ENCODE measurements at places on chromosomes 6 and 20. TPM values are rescaled to one million over a fixed set of nuclear protein-coding genes. Genes with fewer than 3 reads are reported as not detected.

Gene HRH3
- not detected for total RNA-seq

DNA sequence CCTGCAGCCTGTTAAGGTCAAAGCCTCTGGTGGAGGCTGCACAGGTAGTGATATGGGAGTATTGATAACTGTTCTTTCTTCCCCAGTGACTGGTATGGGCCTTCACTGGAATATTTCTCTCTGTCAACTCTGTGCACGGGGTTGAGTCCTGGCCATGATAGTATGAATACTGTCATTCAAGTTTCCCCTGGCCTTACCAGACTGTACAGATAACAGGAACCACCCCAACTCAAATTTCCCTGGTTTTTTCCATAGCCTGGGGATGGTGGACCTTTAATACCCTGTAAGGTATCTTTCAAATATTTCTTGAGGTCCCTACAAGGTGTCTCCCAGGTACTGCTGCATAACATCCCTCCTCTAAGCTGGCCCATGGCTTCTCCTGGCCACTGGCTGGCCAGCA is 51.4 kb upstream of the TNFAIP3 start:
- peak overlapping the region; percentile 65 for H3K4me3 ChIP-seq
- no peak for DNase-seq
- no peaks in the 10 kb centered on the region for H3K36me3 ChIP-seq
- H3K27me3 ChIP-seq = no peaks in the 10 kb centered on the region
- peak overlapping the region; percentile 86 for H3K27ac ChIP-seq
- H3K4me1 ChIP-seq = peaks cover 46% of the 10 kb centered on the region

Gene TCF21
- total RNA-seq = not detected

Gene LPA
- total RNA-seq = not detected

DNA sequence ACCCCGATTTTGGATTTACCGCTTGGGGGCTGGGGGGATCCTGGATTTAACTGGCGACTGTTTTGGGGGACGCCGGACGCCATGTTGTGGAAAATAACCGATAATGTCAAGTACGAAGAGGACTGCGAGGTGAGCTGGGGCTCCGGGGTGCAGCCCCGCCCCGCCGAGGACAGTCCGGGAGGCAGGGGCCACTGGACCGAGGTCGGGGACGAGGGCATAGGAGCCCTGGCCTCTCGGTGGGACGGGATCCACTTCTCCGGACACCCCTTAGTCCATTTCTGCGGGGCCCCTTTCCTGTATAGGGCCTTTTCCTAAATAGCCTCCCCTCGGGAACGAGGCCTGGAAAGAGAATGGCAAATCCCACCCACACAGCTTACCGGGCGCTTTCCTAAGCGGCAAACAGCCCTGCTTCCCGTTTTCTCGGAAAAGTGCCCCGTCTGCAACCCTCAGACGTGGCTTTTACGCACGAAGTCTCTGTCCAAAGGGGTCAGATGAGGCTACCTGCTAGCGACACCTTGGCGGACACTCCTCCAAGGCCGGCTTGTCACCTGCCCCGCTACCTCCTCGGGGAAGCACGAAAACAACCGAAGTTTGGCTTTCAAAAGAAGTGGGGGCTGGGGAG is 469 bp downstream of the TFAP2C start:
- no peaks in the 10 kb centered on the region for H3K36me3 ChIP-seq
- peaks cover 85% of the 10 kb centered on the region for H3K27me3 ChIP-seq
- peak; percentile 33 for DNase-seq

- DNase-seq = no peak
- peaks cover 40% of the 10 kb centered on the region for H3K4me1 ChIP-seq
- H3K27ac ChIP-seq = peak overlapping the region; percentile 96
These were observed 640 bp downstream of the SAYSD1 start for GRCh38 chr6:39114388-39114703.

Gene GJA1
- not detected for total RNA-seq

DNA sequence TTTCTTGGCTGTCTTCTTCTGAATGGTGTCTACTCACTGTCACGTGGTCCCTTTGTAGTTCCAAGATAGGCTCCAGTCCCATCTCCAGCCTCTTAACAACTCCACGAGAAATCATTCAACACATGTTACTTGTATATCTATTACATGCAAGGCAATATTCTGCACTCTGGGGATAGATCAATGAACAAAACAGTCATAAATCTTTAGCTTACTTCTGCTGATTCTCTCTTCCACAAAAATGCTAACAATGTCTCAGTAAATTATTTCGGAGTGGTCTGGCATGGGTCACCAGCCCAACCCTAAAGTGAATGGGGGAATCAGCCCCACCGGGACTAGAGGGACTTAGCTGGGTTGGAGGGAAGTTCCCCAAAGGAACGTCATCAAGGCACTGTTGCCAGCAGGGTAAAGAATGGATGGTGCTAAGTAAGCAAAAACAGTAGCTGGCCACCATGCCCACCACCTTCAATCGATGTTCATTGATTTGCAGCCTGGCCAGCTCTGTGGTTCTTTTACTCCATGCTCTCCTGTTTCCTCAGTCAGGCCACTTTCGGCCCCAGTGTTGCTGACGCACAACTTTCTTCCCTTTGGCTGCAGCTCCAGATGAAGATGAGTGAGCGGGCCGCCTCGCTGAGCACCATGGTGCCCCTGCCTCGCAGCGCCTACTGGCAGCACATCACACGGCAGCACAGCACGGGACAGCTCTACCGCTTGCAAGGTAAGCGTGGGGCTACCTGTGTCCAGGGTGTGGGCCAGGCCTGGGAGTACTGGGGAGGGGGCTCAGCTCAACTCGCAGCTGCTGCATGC is 167.7 kb downstream of the DOK5 start:
- DNase-seq = no peak
- no peak overlapping the region for H3K27ac ChIP-seq
- no peak overlapping the region for H3K4me3 ChIP-seq
- no peaks in the 10 kb centered on the region for H3K27me3 ChIP-seq
- no peaks in the 10 kb centered on the region for H3K4me1 ChIP-seq
- no peaks in the 10 kb centered on the region for H3K36me3 ChIP-seq

DNA sequence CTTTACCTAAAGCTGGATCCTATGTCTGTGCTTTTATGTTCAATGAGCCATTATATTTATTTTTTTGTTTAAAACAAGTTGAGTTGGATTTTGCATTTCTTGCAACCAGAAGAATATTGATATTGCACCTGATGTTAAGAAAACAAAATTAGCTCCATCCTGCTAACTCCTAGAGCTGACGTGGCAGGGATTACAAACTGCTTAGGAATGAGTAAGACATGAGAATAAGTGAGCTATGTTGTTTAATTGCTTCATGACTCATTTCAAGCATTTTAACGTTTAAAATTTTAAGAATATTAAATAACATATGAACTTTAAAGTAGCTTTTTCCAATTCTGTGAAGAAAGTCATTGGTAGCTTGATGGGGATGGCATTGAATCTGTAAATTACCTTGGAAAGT is 663.5 kb downstream of the EPM2A start:
- H3K36me3 ChIP-seq = no peaks in the 10 kb centered on the region
- H3K4me1 ChIP-seq = no peaks in the 10 kb centered on the region
- H3K27ac ChIP-seq = no peak overlapping the region
- no peak for DNase-seq
- H3K4me3 ChIP-seq = no peak overlapping the region

GRCh38 chr6:167951781-167952511 is 45.5 kb upstream of the KIF25 start:
- peaks cover 7% of the 10 kb centered on the region for H3K36me3 ChIP-seq
- no peaks in the 10 kb centered on the region for H3K27me3 ChIP-seq
- no peak for DNase-seq

- no peak overlapping the region for H3K27ac ChIP-seq
- H3K4me3 ChIP-seq = no peak overlapping the region
- no peaks in the 10 kb centered on the region for H3K36me3 ChIP-seq
- H3K4me1 ChIP-seq = no peaks in the 10 kb centered on the region
- H3K27me3 ChIP-seq = no peaks in the 10 kb centered on the region
- no peak for DNase-seq
These were observed 54.1 kb upstream of the SASH1 start for GRCh38 chr6:148288541-148288940.

DNA sequence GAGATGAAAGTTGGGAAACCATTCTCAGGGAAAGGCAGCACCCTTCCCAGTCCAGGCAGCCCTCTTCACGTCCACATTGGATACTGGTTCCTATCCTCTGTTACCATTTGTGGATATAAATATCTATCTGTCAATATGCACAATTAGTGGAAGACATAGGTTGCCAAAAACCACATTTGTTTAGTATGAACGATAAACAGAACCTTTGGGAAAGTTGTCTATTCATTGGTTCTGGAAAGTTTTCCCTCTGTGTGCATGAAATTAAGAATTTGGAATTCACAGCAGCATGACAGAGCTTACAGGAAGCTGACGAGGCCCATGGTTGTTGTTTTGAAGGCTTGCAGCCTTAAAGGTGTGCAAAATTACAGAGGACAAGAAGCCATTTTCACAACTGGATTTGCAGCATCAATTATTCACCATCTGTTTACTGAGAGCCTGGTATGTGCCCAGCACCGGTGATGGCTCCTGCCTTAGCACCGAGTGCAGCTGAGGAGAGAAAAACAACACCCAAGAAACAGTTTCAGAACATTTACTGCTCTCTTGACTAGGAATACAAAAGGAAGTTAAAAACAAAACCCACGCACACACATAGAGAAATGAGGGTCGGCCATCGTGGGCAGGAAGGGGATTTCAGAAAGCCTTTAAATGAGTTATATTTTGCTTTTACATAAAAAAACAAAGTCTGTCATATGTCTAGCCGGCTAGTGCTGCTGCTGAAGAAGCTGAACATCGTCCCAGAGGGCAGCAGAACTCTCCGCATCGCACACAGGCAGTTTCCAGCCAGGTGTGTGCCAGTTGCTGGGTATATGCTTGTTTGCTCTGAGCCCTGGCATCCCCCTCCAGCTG is 319.6 kb downstream of the FARS2 start:
- no peaks in the 10 kb centered on the region for H3K27me3 ChIP-seq
- peaks cover 13% of the 10 kb centered on the region for H3K36me3 ChIP-seq
- no peak for DNase-seq

DNA sequence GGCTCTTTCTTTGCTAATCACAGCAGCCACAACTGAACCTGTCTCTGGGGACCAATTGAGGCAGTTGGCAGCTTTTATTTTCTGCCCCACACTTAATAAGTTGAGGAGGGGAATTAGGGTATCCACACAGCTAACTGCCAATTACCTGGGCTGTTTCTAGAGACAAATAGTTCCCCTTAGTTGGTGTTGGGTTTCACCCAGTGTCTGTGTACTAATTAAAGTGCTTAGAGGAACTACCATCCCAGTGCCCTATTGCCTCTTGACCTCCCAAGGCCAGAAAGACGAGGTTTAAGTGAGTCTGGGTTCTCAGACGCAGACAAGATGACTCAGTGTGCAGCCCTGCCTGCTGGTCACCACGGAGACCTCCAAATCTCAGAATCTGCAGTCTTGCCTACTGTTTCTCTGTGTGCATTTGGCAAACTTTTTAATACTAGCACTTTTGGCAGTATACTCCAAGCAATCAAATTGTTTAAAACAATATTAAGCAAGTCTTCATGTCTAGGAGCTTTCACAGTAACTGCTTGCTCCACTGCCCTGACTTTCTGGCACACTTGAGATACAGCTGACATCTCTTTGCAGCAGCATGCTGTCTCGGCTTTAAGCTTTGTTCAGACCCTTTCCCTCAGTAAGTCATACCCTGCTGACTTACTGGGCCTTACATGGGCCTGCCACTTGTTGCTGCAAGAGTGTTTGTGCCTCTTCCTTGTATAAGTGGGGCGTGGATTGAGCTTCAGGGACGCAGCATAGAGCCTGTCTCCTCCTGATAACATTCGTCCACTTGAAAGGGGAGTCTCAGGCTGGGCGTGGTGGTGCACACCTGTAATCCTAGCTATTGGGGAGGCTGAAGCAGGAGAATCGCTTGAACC is 31.9 kb downstream of the STK35 start:
- H3K36me3 ChIP-seq = peaks cover 5% of the 10 kb centered on the region
- no peaks in the 10 kb centered on the region for H3K27me3 ChIP-seq
- H3K4me3 ChIP-seq = no peak overlapping the region
- no peak for DNase-seq

Gene RING1
- total RNA-seq = 41.2 TPM

Gene ZNF165
- total RNA-seq = 1.3 TPM

Gene SRSF12
- total RNA-seq = not detected

- no peaks in the 10 kb centered on the region for H3K36me3 ChIP-seq
- H3K4me1 ChIP-seq = peaks cover 6% of the 10 kb centered on the region
- no peak for DNase-seq
These were observed 171.9 kb upstream of the JARID2 start for GRCh38 chr6:15073883-15074465.

GRCh38 chr20:24102290-24102689 is 113.7 kb upstream of the GGTLC1 start:
- H3K4me1 ChIP-seq = peaks cover 10% of the 10 kb centered on the region
- DNase-seq = peak; percentile 48
- H3K4me3 ChIP-seq = no peak overlapping the region
- peaks cover 9% of the 10 kb centered on the region for H3K27me3 ChIP-seq

- H3K4me3 ChIP-seq = peak overlapping the region; percentile 88
- H3K36me3 ChIP-seq = no peaks in the 10 kb centered on the region
- no peaks in the 10 kb centered on the region for H3K27me3 ChIP-seq
- no peak for DNase-seq
- peak overlapping the region; percentile 79 for H3K27ac ChIP-seq
These were observed 76.6 kb upstream of the HSF2 start for GRCh38 chr6:122322824-122323223.

DNA sequence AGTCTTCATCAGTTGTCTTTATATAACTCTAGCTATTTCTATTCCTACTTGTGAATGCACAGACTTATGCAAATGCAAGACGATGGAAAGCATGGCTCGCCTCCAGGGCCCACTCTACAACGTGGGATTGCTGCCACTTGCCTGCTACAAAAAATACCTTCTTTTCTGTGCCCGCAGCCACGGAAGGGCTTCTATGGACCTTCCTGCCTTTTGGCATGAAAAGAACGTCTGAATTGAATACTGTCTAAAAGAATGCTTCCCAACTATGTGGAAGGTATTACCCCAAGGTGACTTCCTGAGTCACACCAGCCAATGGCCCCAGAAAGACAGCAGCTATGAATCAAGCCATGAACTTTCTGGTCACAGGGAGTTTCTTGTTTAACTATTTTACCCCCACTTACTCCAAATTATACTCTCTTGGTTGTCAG is 261.2 kb downstream of the HIVEP2 start:
- no peak overlapping the region for H3K27ac ChIP-seq
- H3K4me1 ChIP-seq = peaks cover 24% of the 10 kb centered on the region
- H3K36me3 ChIP-seq = peaks cover 6% of the 10 kb centered on the region
- DNase-seq = no peak
- no peaks in the 10 kb centered on the region for H3K27me3 ChIP-seq

Gene MANEA
- 17.9 TPM for total RNA-seq

Gene SIGLEC1
- total RNA-seq = 0.20 TPM

- no peaks in the 10 kb centered on the region for H3K27me3 ChIP-seq
- H3K4me1 ChIP-seq = no peaks in the 10 kb centered on the region
- H3K36me3 ChIP-seq = peaks cover 7% of the 10 kb centered on the region
- DNase-seq = no peak
These were observed 49.2 kb downstream of the GMDS start for GRCh38 chr6:2196079-2196679.

Gene OLIG3
- total RNA-seq = not detected

- no peak overlapping the region for H3K27ac ChIP-seq
- no peak for DNase-seq
- H3K4me1 ChIP-seq = no peaks in the 10 kb centered on the region
- peaks cover 14% of the 10 kb centered on the region for H3K27me3 ChIP-seq
These were observed 69.4 kb upstream of the NAA20 start for GRCh38 chr20:19947611-19948264.

Gene SLC35D3
- not detected for total RNA-seq
